Tibial artery (tissue), 4 donors: ENCODE measurements at places on chromosomes 5 and 9.
A peak's percentile ranks its signal among the peaks of the same experiment; 100 is the strongest.

DNA sequence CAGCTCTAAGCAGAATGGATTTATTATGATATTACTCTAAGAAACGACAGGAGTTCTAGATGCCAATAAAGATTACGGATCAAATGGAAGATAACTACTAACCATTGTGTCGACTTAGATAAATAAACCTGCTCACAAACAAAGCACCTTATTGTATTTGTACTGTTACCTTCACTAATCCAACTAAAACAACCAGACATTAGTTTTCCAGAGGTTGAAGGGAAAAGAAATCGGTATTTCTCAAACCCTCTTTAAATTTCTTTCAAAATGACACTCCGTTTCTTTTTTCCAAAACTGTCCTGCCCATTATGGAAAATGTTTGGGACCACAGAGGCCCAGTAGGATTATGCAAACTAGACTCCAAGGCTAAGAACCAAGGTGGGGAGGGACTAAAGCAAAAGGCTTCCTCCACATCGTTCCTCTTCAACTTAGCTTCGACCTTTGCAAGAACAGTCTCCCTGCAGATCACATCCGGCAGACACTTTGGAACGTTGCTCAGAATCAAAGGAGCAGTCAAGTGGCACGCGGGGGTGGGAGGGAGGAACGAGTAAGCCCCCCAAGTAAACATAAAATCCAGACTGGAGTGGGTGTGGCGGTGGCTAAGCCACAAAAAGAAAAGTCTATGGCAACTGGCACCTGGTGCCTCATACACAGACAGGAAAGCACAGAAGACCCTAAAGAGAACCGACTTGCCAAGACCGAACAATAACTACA, 2.7 kb downstream of the MLLT3 start:
- DNase-seq: no peak

DNA sequence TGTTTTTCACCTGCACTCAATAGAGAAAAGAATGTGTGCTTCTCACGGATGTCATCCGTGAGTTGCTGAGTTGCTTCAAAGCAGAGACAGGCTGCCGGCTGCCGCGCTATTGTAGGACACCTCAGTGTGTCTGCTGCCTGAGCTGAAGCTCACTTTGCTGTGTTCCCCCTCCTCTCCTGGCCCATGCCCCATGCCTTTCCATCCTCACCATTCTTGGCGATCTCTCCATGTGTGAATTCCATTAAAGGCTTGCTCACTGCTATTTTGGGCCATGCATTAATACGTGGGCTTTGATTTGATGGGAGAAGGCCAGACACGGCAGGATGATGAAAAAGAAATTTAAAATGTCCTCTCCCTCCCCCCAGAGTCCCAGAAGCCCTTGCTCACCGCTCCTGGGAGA, 14.5 kb downstream of the ADAM19 start:
- DNase-seq: no peak

DNA sequence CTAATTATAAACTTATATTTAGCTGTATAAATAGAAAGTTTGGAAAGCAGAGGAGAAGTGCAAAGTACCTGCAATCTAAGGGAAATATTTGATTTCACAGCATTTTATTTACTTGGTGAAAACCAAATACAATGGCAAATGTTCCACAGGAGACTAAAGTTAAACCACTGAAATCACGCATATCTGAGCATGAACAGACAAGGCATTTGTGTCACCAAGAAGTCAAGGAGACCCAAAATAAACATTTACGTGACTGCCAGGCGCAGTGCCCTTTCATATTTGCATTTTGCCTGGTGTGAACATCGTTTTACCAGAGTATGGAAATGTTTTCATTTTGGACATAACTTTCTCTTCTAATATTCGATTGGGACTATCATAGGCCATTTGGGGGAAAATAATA, 20.6 kb downstream of the UGCG start:
- DNase-seq: no peak

DNA sequence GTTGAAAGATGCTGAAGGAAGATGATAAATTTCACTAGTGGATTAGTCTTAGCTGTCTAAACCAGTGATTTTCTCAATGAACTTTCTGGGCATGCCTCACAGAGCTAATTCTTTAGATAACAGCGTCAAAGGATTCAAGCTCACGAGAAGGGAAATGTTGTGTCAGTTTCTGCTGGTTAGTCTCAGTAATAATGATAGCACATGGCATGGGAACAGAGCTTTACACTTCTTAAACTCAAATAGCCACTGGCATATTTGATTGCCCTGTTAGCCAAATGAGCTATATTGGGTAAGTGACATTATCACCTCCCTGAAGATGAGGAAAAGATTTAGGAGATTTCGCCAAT, 139.3 kb upstream of the NR3C1 start:
- no peak for DNase-seq

DNA sequence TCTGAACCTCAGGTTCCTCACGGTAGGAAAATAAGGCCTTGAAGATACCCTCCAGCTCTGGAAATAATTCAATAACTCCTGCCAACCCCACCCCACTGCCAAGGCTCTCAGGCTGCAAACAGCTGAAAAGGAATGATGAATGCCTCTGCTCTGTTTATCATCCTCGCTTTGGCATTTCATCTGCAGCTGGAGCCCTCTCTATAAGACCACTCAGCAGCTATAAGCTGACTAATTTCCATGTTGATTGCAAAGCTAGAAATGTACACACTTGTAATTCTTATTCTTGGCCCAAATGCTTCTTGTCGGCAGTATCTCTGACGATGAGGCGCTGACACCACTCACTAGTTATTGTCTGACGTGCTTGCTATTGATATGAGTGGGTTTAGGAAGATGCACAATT, 408.4 kb upstream of the NMUR2 start:
- DNase-seq: no peak

- no peak for DNase-seq
Observed at GRCh38 chr9:123036893-123037545, 3.6 kb downstream of the GPR21 start.

DNA sequence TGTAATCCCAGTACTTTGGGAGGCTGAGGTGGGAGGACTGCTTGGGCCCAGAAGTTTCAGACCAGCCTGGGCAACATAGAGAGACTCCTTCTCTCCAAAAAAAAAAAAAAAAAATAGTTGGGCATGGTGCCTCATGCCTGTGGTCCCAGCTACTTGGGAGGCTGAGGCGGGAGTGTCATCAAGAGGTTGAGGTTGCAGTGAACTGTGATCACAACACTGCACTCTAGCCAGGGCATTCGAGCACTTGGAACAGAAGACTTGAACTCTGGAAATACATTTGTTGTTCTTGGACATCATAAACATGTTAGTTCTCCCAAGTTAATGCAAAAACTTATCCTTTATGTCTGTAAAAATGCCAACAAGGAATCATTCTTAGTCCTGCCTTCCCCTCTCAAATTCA, 29.6 kb downstream of the EHMT1 start:
- no peak for DNase-seq

DNA sequence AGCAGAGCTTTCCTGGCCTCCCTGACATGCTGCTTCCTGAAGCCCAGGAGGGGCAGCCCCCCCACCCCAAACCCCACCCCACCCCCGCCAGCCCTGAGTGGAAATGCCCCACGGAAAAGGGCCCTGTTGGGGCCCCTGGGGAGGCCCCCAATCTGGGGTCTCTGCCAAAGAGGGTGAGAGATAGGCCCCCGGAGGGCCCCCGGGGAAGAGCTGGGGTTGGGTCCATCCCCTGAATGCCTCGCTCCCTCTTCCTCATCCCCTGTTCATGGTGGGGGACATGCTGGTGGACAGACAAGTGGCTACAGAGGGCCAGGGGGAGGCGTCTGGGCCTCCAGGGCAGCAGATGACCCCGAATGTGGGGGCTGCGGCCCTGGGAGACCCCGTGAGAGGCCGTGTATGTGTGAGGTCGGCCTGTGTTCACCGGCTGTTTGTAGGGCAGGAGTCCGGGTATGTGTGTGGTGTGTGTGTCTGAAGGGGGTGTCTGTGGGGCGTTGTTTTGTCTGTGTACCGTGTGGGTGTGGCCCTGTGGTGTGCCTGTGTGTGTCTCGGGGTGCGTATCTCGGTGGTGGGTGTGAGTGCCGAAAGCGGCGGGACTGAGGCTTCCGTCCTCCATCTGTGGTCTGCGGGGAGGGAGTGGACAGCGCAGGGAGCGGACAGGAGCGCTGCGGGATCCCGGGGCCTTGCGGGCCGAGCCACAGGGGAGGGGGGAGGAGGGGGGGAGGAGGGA, 11.3 kb downstream of the C9orf50 start:
- peak; percentile 75 for DNase-seq
